ENCODE measurements at places on chromosomes 16 and 17.

GRCh38 chr16:53041320-53042051, 11.2 kb downstream of the CHD9NB start:
- DNase-seq: no peak

DNA sequence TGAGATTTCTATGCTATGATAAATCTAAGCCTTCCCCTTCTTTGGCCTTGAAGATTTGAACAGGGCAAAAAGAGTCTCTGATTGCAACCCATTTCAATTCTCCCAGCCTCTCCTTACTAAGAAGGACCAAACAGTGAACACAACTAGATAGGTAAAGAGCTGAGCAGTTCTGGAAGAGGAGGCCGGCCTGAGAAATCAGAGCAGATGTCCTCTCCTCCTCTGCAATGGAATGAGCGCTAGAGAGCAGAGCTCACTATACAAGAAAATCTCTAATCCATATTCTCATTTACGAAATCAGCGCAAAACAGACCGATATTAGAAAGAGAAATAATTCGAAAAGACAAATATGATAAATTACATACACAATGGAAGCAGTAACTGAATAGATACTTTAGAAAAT, 124.2 kb downstream of the CDK5R1 start:
- DNase-seq: no peak

DNA sequence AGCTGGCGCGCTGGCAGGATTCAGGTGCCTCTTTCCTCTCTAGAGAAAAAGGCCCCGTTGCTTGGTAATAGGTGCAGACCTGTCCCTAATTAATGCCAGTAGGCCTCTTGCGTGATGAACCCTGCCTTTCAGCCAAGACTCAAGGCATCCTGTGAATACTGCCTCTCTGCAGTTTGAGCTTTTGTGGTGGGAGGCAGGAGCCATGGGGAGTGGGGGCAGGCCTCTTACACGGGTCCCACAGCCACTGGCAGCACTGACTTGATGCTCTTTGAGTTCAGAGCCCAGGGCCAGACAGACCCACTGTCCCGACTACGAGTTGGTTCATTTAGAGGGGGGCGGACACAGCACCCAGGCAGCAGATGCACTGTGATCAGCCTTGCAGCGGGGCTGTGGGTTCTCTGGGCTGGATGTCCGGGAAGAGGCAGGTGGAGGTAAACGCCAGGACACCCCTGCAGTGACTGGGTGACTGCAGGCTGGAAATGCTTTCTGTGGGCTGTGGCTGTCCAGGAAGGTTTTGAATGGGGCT, 237.0 kb downstream of the SEC14L1 start:
- DNase-seq: no peak

GRCh38 chr16:53142823-53143568, 88.2 kb downstream of the CHD9 start:
- no peak for DNase-seq

- no peak for DNase-seq
Measured at GRCh38 chr17:8740486-8740885, 4.2 kb downstream of the CCDC42 start.

DNA sequence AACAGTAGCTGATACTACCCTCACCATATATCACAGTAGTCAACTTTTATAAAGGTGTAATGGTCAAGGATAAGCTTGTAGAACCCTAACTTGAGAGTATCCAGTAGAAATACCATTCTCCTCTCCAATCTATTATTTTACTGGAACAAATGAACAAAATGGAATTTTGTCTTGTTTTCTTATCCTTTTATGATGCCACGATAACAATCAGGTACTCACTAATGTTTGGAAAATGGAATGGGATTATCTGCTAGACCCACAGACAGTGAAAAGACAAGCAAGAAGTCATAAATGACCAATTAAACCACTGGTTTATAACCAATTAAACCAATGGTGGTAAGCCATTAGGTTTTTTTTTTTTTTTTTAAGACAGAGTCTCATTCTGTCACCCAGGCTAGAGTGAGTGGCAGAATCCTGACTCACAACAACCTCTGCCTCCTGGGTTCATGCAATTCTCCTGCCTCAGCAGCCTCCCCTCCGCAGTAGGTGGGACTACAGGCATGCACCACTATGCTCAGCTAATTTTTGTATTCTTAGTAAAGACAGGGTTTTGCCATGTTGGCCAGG, 10.4 kb downstream of the GPATCH8 start:
- no peak for DNase-seq

DNA sequence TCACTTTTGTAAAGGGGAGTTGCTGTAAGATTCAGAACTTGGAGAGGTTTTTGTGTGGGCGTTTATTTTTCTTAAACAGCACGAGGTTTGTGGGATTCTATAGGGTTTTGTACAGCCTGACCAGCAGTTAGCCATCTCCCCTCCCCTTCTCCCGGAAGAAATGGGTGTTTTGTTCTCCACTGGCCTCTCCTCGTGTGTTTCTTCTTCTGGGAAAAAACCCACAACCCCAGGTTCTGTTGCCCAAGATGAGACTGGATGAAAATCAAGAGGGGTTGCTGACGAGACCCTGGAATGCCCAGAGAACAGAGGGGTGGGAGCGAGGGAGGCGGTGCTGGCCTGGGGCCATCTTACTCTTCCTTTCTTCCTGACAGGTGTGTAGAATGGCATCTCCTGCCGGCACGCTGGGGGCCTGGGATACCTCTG, 186.1 kb downstream of the MSI2 start:
- no peak for DNase-seq

DNA sequence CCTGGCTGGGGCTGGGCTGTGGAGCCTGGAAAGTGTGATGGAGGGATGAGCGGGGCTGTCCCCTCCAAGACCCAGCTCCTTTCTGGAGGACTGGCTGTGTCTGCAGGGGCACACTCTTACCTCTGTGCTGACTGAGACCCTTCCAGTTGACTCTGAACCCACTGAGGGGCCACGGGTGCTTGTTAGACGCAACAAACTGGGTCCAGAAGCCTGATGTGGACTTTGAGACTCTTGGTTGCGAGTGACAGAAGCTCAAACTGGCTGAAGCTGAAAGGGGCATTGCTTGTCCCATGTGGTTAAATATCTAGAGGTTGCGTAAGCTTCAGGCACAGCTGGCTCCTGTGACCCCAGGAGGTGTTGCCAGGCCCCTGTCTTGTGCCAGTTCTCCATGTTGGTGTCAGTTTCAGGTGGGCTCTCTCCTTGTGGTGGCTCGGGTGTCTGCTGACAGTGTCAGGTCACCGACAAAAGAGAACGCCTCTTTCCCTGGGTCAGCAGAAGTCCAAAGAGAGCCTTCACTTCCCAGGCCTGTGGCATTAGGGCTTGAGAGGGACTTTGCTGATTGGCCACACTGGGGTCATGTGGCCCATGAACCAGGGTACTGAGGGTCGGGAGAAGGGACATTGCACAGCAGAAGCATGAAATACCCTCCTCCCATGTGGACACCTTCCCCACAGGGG, 16.7 kb downstream of the ADCY7 start:
- no peak for DNase-seq

- DNase-seq: peak; percentile 27
Measured at GRCh38 chr17:32742681-32743538, 134.0 kb downstream of the MYO1D start.

- no peak for DNase-seq
Measured at GRCh38 chr17:44229090-44229489, 9.6 kb upstream of the UBTF start.

DNA sequence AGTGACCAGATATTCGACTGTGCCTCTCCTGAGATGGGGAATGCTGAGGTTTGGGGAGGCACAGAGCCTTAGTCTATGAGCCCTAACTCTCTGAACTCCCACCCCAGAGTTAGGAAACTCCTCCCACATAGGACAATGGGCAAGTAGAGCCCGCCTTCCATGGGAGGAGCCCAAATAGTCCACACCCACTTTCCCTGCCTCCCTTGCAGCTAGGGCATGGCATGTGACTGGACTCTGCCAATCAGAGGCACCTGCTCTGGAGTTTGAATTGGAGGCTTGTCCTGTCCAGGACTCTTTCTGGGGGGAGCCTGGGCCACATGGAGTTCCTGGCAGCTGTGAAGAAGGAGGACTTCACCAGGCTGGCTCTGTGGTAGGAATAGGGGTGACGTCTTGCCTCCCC, 48.4 kb downstream of the SOCS1 start:
- no peak for DNase-seq

DNA sequence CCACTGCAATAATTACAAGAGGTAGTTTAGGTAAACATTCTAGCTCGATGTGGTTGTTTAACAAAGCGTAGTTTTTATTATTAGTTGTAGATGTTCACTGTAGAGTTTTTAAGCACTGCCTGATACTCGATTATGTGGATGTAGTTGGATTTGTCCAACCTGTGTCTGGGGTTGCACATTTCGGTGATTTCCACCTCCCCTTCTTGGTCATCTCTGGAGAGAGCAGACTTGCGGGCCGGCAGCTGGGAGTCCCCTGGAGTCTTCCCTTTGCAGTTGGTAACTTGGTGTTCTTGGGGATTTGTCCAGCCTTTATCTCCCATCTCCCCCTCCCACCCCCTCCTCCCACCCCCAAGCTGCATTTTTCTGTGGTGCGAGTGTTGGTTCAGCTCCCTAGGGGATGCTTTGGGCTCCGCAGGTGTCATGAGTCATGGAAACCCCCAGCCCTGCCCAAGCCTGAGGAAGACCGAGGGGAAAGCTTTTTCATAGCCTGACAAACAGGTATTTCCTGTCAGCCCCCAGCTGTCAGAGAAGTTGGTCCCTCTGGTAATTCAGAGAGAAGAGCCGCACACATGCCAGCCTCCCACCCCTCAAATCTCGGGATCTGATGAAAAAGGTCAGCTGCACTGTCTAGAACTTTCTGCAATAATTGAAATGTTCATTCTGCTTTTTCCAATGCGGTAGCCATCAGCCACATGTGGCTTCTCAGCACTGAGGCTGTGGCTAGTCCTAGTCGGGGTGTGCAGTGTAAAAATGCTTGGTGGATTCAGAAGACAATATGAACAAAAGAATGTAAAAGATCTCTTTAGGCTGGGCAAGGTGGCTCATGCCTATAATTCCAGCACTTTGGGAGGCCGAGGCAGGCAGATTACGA, 50.3 kb downstream of the KSR1 start:
- no peak for DNase-seq

DNA sequence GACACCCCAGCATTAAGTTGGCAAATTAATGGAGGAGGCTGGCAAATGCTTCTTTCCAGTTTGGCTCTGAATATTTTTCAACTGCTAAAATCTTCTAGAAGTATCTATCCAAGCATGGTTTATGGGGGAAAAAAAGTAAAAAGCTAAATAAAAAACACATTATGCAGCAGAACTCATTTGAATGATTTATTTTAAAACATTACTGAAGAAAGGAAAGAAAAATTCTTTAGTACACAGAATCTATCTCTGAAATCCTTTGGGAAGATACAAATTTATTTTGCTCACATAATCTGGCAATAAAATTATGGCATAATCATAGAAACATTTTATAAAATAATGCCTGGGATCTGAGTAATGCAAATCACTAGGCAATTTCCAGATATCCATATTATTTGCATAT, 328.1 kb upstream of the MON1B start:
- no peak for DNase-seq

DNA sequence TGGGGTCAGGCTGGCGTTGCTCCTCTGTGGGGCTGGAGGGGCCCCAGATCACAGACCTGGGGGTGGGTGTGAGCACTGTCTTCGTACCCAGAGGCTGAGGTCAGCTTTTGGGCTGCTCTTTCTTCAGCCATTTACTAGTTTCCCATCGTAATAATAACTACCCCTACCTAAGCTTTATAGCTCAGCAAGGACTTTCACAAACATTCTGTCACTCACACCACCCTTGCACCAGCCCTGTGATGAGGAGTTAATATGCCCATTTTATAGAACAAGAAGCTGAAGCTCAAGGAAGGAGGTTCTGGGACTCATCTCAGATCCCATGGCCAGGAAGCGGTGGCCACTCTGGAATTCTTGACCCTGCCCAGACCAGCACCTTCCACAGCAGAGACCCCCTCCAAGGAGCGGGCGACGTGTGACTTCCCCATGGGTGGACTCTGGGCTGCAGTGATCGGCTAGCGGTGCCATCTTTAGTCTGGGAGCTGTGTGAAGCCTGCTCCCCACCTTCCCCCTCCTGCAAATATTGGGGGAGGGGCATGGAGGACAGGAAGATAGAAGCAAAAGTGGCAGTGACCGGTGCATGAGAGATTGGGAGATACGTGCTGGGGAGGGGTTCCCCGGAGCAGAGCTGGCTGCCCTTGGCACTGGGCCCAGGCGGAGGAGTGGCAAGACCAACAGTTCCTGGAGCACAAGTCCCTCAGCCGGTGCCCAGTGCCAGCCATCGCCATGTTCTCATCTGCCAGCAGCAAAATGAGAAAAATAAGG, 81.8 kb upstream of the TOB1 start:
- no peak for DNase-seq

- DNase-seq: peak; percentile 9
Measured at GRCh38 chr17:44733753-44734152, 25.0 kb upstream of the ADAM11 start.

DNA sequence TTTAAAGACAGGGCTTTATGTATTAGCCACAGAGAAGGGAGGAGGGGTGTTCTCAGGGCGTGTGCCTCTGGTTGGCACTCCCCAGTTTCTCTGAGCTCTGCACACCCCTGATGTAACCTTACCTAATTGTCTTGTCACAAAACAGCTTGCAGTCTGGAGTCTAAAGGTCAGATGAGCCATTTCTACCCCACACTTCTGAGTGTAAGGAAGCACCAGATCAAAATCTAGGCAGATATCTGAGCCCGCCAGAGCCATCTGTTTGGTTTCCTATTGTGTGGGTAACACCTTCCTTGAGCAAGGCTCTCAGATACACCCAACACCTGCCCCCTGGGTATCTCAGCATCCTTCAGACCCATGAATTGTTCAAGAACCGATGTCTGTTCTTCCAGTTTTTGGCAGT, 15.5 kb downstream of the CDH1 start:
- no peak for DNase-seq

- no peak for DNase-seq
Measured at GRCh38 chr17:12592941-12593340, 72.7 kb upstream of the MYOCD start.

- DNase-seq: no peak
Measured at GRCh38 chr17:12113156-12113555, 92.5 kb downstream of the MAP2K4 start.

GRCh38 chr17:29546085-29546484, 20.8 kb downstream of the ABHD15 start:
- DNase-seq: no peak

- no peak for DNase-seq
Measured at GRCh38 chr17:6670999-6671398, 19.4 kb downstream of the C17orf100 start.

- DNase-seq: peak; percentile 59
Measured at GRCh38 chr16:4734730-4735535, 596 bp downstream of the DNAAF8 start.

GRCh38 chr17:48704361-48705248, 17.7 kb downstream of the PRAC1 start:
- DNase-seq: no peak

DNA sequence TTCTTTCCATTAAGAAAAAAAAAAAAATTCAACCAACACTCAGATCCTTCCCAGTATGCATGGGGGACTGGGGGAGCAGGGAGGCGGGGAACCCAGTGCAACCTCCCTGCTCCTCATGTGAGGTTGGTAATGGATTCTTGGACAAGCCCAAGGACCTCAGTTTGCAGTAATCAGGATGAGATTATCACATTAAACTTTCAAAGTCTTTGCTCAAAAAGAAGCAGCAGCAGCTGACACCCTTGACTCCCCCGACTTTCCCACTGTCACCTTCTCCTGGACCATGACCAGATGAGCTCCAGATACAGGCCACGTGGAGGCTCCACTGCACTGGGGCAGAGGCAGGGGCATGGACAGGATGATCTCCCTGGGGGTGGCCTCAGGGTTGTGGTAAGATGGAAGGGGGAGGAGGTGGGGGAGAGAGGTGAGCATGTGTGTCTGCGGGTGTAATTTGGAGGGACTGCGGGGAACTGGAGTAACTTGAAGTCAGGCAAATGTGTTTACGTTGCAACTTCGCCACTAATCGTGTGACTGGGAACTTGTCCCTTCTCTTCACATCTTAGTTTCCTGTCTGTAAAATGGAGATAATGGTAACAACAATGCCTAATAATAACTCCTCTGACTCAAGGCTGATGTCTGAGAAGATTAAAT, 19.8 kb downstream of the ZNF385C start:
- no peak for DNase-seq
